ENCODE measurements at places on chromosomes 3 and 15.

DNA sequence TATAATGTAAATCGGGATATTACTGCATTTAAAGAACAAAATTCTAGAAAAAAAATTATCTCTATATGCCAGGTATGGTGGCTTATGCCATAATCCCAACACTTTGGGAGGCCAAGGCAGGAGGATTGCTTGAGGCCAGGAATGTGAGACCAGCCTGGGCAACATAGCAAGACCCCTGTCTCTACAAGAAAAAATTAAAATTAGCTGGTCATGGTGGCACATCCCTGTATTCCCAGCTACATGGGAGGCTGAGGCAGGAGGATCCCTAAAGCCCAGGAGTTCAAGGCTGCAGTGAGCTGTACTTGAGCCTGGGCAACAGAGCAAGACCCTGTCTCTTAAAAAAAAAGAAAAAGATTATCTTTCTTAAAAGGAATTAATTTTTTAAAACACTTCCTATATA is 12.8 kb downstream of the SENP7 start:
- DNase-seq: no peak

DNA sequence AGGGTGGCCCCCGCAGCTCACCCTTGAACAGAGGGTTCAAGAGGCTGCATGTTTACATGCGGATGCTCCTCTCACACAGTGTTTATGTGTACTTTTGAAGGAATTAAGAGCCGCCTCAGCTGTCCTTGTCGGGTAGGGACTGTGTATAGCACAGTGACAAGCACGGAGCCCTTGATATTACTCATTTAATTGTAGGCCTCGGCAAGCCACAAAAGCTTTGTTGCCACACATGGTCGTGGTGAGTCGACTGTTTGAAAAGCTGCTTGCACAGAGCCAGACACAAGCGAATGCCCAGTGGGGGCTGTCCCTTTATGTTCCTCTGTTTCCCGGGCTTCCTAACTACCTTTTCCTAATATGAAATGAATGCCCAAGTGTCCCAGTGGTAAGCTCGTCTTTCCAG is 4.5 kb downstream of the ESYT3 start:
- DNase-seq: no peak

GRCh38 chr3:46369675-46370132 is 1.0 kb upstream of the CCR5 start:
- DNase-seq: no peak

GRCh38 chr3:171373711-171374110 is 86.5 kb downstream of the TNIK start:
- no peak for DNase-seq

DNA sequence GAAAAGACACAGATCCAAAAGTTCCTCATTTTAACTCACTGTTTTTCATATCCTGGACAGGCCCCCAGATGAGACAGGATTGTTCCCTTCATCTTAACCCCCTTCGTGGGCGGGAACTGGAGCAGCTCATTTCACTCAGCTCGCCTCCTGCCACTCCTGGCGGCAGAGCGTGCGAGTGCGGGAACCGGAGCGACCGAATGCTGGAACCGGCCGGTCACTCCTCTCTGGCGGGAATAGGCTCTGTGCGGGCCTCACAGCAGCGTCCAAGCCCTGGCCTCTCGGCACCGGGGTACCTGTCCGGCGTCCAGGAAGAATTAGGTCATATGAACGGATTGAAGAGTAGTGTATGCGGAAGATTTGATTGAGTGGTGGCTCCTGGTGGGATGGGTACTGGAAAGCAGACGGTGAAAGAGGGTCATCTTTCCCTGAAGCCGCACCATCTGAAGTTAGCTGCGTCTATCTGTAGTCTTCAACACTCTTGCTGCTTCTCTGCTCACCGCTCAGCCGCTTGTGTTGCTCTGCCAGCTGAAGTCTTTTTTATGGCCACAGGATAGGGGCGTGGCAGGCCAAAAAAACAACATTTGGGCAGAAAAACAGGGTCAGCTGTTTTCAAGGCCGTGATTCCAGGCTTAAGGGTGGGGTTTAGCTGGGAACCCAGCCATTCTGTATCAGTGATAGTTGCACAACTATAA is 42.3 kb upstream of the FXR1 start:
- no peak for DNase-seq
